M059J (cell line): ENCODE measurements at places on chromosomes 1 and 21. TPM values are rescaled to one million over a fixed set of nuclear protein-coding genes. Genes with fewer than 3 reads are reported as not detected.

The SERTAD4 gene
- total RNA-seq: 1.8 and 4.2 TPM in 2 replicates

The SLC35D1 gene
- total RNA-seq: 13.1 and 20.1 TPM in 2 replicates

The GFI1 gene
- total RNA-seq: 2.0 and 2.3 TPM in 2 replicates

The TRIM17 gene
- total RNA-seq: not detected in 2 replicates

The IL6R gene
- 2.3 and 3.8 TPM in 2 replicates for total RNA-seq

The REN gene
- total RNA-seq: 0.25 and 2.2 TPM in 2 replicates

The PRRX1 gene
- total RNA-seq: 21.6 and 22.3 TPM in 2 replicates

The PRDM16 gene
- total RNA-seq: not detected in 2 replicates

The RUNX3 gene
- 0.17 and 0.37 TPM in 2 replicates for total RNA-seq

The SMIM1 gene
- total RNA-seq: not detected in 2 replicates

The ADAM30 gene
- total RNA-seq: not detected in 2 replicates

The RXFP4 gene
- total RNA-seq: not detected in 2 replicates

The PEAR1 gene
- total RNA-seq: 0.32 and 0.34 TPM in 2 replicates

The COL9A2 gene
- 2.8 and 11.1 TPM in 2 replicates for total RNA-seq

The RHD gene
- total RNA-seq: not detected in 2 replicates

The TIAM1 gene
- 0.17 and 0.30 TPM in 2 replicates for total RNA-seq

The CNN3 gene
- 300 and 364 TPM in 2 replicates for total RNA-seq

The OPTC gene
- not detected in 2 replicates for total RNA-seq

The LCE1C gene
- not detected in 2 replicates for total RNA-seq

The KRTAP13-2 gene
- total RNA-seq: not detected in 2 replicates

The CNR2 gene
- not detected in 2 replicates for total RNA-seq

The MPZ gene
- total RNA-seq: 0.62 and 0.89 TPM in 2 replicates

The CFH gene
- total RNA-seq: 58.0 and 76.5 TPM in 2 replicates

The HAPLN2 gene
- total RNA-seq: not detected in 2 replicates

The DIPK1A gene
- 12.7 and 21.5 TPM in 2 replicates for total RNA-seq

The S100A7 gene
- total RNA-seq: not detected in 2 replicates

The UBXN10 gene
- total RNA-seq: not detected in 2 replicates

The OR2AK2 gene
- total RNA-seq: not detected in 2 replicates

The ANGPTL1 gene
- 1.2 TPM in 1 of 2 replicates, not detected in the other for total RNA-seq

The KCNK2 gene
- 7.5 and 9.9 TPM in 2 replicates for total RNA-seq

The CYP4Z1 gene
- total RNA-seq: not detected in 2 replicates

The MAN1C1 gene
- total RNA-seq: 3.3 and 4.4 TPM in 2 replicates

The UMODL1 gene
- not detected in 2 replicates for total RNA-seq

The LMOD1 gene
- 4.7 and 6.0 TPM in 2 replicates for total RNA-seq

The F13B gene
- total RNA-seq: not detected in 2 replicates

The OR2L13 gene
- not detected in 2 replicates for total RNA-seq

The KCNE2 gene
- 0.10 TPM in 1 of 2 replicates, not detected in the other for total RNA-seq

The UHMK1 gene
- total RNA-seq: 75.2 and 113 TPM in 2 replicates
